NCI-H446 (cell line): ENCODE measurements at places on chromosomes 11 and 22.

DNA sequence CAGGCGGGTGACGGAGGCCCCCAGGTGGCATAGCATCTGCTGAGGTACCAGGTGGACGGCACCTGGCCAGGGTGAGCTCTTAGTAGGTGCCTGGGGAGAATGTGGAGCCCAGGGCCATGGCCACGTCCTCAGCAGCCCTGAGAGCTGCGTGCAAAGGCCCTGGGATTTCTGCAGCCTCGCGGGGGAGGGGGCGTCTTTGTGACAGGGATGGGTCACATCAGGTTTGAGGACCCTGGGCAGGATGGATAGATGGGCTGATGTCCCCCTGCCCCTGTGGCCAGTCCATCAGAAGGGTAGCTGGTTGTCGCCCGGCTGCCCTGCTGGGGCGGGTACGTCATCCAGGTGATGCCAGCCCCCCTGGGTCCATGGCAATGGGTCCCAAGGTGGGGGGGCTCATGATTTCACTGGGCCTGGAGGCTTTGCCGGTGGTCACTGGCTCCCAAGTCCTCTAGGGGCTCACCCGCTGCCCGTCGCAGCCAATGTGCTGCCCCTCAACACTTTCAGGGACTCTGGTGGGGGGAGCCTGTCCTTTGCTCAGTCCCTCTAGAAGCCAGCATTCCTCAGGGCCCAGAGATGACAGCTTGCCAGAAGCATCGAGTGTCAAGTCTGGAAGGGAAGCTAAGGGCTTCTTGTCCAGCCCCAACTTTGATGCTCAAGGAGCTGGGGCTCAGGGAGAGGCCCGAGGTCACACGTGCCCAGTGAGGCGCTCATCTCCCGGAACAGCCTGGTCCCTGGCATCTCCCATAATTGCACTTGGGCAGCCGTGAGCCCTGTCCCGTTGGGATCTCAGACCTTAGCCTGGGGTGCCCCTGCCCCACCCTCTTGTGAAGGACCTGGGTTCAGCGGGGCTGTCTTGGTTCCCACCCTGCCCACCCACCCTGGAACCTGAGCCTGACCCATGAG lies 777 bp downstream of the TBX10 start:
- DNase-seq: no peak

- no peak for DNase-seq
These were observed 5.7 kb upstream of the ANO1 start for GRCh38 chr11:70072461-70072860.

GRCh38 chr11:14409891-14410290 lies 50.9 kb upstream of the RRAS2 start:
- DNase-seq: no peak

- no peak for DNase-seq
These were observed 966 bp downstream of the AHNAK start for GRCh38 chr11:62545437-62546243.

GRCh38 chr11:106426696-106427095 lies 349.2 kb downstream of the AASDHPPT start:
- DNase-seq: no peak

GRCh38 chr11:7536100-7536499 lies 22.3 kb downstream of the PPFIBP2 start:
- no peak for DNase-seq
